ENCODE measurements at places on chromosomes 1 and 21.
A peak's percentile ranks its signal among the peaks of the same experiment; 100 is the strongest.

- DNase-seq: no peak
Observed at GRCh38 chr1:19067912-19068638, 111.6 kb upstream of the IFFO2 start.

DNA sequence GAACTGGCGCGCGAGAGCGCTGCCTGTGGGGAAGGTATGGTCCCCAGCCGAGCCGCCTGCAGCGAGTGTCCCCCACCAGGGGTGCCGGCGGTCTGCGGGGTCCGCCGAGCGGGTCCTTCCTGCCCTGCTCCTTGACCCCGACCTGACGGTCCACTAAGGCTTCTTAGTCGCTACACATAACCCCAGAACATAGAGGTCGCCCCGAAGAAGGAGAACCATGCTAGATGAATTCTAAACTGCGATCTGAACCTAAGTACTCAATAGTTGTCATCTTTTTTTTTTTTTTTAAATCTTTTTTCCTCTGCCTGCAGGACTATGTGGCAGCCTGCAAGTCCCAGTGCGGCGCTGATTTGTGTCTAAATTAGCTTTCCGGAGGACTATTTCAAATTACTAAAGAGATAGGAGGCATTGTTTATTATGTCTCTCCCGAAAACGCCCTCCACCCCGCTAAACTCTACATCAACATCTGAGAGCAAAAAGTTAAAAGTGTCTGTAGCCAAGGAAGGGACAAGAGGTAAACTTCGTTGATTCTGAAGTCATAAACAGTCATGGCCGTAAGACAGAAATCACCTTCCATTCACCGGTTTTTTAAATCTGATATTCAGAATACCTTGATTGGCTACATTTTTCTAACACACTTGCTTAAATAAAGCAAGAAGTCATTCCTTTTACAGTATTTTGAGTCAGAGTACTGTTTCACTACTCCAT lies 476 bp downstream of the AXDND1 start:
- DNase-seq: peak; percentile 53

DNA sequence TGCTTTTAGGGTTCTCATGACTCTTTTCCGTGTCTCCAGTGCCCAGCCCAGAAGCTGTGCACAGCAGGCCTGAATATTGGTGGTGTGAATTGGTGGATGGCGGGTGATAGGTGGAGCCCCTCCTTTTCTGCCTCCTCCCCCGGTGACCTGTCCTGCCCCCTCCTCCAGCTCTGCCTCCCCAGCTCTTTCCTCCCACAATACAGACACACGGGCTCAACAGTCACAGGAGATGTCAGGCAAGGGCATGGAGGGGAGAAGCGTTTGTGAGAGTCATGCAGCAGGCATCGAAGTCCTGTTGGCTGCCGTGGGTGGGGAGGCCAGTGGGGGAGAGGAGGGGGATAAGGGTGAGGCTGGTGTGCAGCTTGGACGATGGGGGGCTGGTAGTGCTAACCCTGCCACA lies 17.3 kb upstream of the TTC4 start:
- DNase-seq: no peak

GRCh38 chr1:9758559-9759121 lies 65.1 kb downstream of the CLSTN1 start:
- no peak for DNase-seq

DNA sequence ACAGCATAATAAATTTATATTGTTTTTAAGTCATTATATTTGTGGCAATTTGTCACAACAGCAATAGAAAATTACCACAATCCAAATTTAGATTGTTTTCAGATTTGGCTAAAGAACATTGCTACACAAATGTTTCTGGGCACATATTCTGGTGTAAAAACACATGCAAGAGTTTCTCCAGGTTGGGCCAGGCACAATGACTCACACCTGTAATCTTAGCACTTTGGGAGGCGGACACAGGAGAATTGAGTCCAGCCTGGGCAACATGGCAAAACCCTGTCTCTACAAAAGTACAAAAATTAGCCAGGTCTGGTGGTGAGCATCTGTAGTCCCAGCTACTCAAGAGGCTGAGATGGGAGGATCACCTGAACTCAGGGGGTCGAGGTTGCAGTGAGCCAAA lies 8.4 kb downstream of the ERO1B start:
- DNase-seq: no peak

DNA sequence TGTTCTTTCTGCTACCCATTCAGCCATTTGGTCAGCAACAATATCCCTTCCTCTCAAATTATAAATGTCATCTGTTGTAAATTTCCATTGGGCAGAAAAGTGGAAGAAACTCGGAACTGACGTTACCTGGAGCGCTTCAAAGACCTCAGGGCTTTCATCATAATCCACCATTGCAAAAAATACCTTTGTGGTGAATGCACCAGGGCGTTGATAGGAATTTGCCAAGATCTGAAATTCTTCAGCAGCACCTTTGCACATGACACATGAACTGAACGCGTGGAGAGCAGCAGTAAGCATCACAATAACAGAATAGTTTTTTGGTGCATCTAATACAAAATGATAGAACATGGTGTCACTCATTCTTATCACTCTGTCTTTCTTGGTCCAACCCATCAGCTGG lies 3.1 kb upstream of the TEKT2 start:
- DNase-seq: no peak

- DNase-seq: no peak
Observed at GRCh38 chr1:115074839-115075534, 14.3 kb downstream of the TSPAN2 start.

- no peak for DNase-seq
Observed at GRCh38 chr21:20108016-20108415, 890.2 kb upstream of the NCAM2 start.

GRCh38 chr21:18468790-18469189 lies 65.2 kb upstream of the TMPRSS15 start:
- DNase-seq: no peak

DNA sequence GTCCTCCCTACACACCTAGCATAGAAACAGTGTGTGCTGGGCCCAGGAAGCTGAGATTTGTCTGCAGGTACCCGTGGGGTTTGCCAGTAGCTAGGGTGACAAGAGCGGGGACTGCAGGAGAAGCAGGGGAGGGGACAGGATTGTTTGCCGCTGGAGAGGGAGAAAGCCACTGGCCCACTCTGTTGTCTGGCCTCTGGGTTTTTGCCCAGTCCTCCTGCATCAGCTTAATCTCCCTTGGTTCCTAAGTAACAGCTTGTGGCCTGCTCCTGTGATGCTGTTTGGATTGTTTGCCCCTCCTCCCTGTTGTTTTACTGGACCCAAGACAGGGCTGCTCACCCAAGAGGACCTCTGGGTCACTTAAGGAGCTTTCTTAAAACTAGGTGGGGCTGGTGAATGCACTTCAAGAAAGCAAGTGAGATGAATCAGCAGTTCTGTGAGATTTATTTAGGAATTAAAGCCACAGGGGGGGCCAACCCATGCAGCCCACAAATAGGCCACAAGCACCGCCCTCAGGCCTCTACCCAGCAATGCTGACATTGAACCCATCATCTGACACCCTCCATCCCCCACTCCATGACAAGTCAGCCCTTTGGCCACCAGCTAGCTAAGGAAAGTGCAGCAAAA lies 142.8 kb downstream of the ZZZ3 start:
- no peak for DNase-seq

DNA sequence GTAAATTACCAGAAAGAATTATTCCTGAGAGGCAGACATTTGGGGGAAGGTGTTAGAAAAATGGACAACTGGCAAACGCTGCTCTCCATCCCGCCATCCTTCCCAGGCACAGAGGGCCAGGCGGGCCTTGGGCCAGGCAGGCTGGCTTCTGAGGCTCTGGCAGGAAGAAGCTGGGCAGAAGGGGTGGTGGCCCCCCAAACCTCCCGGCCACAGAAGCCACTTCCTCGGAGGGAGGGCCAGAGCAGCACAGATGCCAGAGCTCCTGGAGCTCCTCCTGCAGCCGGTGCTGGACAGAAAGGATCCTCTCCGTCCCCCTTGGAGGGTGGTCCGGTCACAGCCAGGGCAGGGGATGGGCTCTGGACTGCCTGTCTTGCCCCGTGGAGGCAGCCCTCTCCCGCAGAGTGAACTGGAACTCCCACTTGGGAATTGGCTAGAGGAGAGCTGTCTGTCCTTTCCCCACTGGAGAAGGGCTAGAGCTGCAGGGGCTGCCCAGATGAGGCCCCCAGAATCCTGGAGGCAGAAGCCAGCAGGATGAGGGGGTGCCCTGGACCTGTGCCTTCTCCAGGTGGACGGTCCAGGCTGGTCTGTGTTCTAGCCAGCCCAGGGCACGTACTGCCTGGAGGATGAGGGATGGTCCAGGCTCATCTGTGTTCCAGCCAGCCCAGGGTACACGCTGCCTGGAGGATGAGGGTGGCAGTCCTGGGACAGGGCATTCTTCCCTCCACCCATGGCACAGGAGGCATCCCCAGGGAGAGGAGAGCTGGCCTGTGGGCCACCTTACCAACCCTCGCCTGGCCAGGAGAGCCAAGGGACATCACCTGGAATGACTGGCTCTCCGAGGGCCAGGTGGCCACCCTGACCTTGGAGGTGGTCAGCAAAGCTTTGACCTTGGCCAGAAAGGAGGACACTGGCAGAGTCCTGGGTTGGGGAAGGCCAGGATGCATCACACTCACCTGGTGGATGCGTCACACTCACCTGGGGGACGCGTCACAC lies 47.4 kb upstream of the ACTRT2 start:
- no peak for DNase-seq

GRCh38 chr1:24801176-24801575 lies 55.9 kb downstream of the CLIC4 start:
- DNase-seq: no peak

DNA sequence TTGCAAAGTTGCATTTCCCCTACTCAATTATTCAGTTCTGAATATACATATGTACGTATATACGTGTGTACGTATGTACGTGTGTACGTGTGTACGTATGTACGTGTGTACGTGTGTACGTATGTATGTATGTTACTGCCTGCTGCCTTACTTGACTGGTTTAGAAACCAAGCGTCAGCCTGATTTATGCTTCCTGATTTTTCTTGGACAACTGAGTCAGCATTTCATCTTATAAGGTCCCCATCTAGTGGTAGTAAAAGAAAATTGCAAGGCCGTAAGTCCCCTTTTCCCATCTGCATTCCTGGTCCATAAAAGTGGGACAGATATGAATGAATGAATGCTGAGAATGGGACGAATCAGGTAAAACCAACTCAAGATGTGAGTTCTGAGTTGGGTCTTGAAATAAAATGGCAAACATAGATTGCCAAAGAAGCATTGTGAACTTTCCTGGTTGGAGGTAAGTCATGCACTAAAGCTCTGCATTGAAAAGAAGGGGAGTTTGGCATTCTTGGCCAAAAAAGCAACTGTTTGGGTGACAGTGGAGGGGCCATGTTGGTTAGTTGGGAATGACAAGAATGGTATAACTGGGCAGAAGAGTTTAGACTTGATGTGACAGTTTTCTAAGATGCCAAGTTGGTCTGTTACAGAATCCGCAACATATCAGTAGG lies 76.4 kb upstream of the DNAH14 start:
- no peak for DNase-seq

- DNase-seq: no peak
Observed at GRCh38 chr1:175742790-175743459, 470 bp downstream of the TNR start.

GRCh38 chr1:169204157-169204556 lies 97.7 kb downstream of the ATP1B1 start:
- no peak for DNase-seq

DNA sequence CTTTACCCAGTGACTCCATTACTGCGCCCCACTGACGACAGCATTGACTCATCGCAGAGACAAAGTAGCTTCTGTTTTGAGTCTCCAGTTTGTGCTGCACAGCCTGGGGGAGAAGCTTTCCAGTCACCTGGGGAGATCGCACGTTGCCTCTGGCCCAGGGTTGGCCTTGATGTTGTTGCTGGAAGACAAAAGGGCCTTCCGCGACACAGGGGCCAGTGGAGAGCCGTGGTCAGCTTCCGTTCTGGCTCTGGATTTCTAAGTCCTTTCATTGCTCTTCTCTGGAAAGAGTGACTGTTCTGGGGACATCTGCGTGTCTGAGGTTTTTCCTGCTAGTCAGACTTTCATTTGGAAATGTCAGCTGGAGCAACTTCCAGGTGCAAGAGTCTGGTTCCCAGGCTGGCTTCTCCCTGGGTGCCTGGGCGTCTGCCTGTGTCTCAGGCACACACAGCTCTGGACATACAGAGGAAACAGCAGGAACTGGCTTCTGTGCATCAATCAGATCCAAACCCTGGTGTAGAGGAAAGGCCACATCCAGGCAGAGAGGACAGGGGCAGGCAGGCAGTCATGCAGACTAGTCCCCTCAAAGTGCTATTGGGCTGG lies 257.0 kb downstream of the SIPA1L2 start:
- DNase-seq: no peak

GRCh38 chr1:21661886-21662285 lies 7.3 kb downstream of the RAP1GAP start:
- DNase-seq: no peak

GRCh38 chr1:172120381-172120780 lies 279.1 kb downstream of the DNM3 start:
- no peak for DNase-seq

- no peak for DNase-seq
Observed at GRCh38 chr1:158155673-158156072, 25.0 kb upstream of the CD1D start.

DNA sequence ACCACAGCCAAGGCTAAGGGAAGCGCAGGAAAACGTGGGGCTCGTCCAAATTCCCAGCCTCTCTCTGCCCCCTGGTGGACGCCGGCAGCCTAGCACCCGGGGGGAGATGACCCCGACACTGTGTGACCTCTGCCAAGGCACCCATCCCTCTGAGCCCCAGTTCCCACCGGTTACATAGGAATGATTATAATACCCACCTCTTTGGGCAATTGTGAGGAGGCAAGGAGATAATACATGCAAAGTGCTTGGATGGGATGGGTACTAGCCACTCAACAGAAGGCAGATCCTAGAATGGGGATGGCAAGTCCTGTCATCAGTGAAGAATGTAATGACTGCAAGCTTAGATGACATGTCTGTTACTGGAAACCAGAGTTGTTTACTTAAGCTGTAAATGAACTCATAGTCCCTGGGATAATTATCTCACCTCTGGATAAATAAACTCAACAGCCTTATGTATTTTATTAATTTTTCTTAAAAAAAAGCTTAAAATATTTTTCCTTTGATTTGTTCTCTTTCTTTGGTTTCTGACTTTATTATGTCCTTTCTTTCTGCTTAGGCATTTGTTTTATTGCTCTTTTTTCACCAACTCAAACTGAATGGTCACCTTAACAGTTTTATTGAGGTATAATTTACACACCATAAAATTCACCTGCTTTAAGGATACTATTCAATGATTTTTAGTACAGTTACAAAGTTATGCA lies 11.3 kb upstream of the BMP8B start:
- no peak for DNase-seq

GRCh38 chr1:115409094-115410015 lies 71.3 kb upstream of the NGF start:
- DNase-seq: no peak

DNA sequence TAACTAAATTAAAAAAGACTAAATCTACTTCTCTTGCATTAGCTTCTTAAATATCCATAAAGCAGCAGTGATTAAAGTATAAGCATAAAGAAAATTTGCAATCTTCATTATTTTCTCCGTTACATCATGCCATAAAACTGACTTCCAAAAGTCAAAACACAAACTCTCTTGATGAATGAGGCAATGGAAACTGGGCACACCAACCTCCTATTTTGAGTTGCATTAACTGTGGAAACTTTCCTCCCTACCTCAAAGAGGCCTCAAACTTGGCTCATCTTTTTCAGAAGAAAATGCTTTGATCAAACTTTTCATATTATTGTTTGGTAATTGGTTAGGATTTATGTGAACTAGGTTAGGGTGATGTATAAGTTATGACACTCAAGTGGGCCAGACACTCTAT lies 4.1 kb upstream of the BTG3 start:
- DNase-seq: no peak

All from GOT3 (cell line).